NCI-H510A (cell line): ENCODE measurements at places on chromosomes 2 and 18.

GRCh38 chr2:26534865-26535662 is 57.1 kb upstream of the OTOF start:
- no peak for DNase-seq

DNA sequence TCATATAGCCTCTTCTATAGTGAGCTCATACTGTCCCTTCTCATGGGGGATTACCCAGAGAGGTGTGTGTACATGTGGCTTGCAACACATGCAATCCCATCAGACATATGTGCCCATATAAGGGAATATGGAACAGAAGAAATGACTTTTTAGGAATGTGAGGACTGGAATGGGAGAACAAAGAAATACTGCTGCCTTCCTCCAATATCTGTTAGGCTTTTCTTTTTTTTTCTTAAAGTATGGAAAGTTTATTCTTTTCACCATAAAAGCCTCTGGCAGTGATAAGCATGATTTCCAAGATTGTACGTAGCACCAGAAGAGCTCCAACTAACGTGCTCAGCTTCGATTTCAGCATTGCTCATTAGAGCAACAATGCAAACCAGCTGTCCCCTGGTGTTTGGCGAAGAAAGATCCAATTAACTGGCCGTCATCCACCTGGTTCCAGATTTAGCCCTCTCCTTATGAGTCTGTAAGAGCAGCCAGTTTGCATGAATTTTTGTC is 113.6 kb downstream of the ADCYAP1 start:
- DNase-seq = no peak

- peak; percentile 74 for DNase-seq
Observed at GRCh38 chr2:231677632-231678104, 30.7 kb upstream of the PTMA start.

- DNase-seq = no peak
Observed at GRCh38 chr18:58230438-58231179, 186.6 kb downstream of the NEDD4L start.

GRCh38 chr2:105886029-105886454 is 141.3 kb downstream of the NCK2 start:
- no peak for DNase-seq

DNA sequence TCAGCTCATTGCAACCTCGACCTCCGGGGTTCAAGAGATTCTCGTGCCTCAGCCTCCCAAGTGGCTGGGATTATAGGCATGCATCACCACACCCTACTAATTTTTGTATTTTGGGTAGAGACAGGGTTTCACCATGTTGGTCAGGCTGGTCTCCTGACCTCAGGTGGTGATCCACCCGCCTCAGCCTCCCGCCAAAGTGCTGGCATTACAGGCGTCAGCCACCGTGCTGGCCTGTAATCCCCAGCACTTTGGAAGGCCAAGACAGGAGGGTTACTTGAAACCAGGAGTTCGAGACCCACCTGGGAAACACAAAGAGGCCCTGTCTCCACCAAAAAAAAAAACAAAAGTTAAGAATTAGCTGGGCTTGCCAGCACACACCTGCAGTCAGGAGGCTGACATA is 18.5 kb downstream of the USP34 start:
- DNase-seq = no peak

DNA sequence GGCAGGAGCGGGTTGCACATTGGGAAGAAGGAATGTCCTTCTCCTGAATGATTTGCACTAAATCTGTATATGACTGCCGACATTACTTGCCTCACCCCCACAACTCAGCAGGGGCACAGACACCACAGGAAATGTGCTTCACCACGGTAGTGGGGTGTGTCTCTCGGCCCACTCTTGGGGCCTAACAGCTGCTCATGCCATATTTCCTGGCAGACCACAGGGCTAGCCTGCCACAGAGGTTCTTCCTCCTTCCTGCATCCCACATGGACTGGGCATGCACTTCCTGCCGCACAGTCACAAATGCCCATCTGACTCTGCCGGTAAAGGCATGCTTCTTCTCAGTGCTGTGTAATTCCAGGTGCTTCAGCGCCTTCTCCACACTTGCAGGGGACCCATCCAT is 10.3 kb upstream of the PAPOLG start:
- DNase-seq = no peak
